ENCODE measurements at places on chromosomes 5 and 9. TPM values are rescaled to one million over a fixed set of nuclear protein-coding genes. Genes with fewer than 3 reads are reported as not detected.

GRCh38 chr5:2185646-2186471 is 303.1 kb upstream of the IRX4 start:
- no peaks in the 10 kb centered on the region for H3K36me3 ChIP-seq
- no peaks in the 10 kb centered on the region for H3K4me1 ChIP-seq
- no peak overlapping the region for H3K4me3 ChIP-seq

GRCh38 chr5:151862811-151863472 is 61.7 kb downstream of the GLRA1 start:
- no peaks in the 10 kb centered on the region for H3K4me1 ChIP-seq
- H3K4me3 ChIP-seq, result no peak overlapping the region
- no peaks in the 10 kb centered on the region for H3K27me3 ChIP-seq
- no peak for DNase-seq

GRCh38 chr9:89538871-89539270 is 41.0 kb upstream of the SEMA4D start:
- peaks cover 10% of the 10 kb centered on the region for H3K4me1 ChIP-seq
- H3K27ac ChIP-seq, result no peak overlapping the region
- no peak overlapping the region for H3K4me3 ChIP-seq
- no peaks in the 10 kb centered on the region for H3K36me3 ChIP-seq
- no peaks in the 10 kb centered on the region for H3K27me3 ChIP-seq

GRCh38 chr5:9547122-9547947 is 1.5 kb upstream of the SEMA5A start:
- no peak for DNase-seq
- peak overlapping the region; percentile 88 for H3K27ac ChIP-seq
- H3K27me3 ChIP-seq, result no peaks in the 10 kb centered on the region
- H3K4me3 ChIP-seq, result peak overlapping the region; percentile 77

GRCh38 chr5:111747337-111747736 is 9.7 kb downstream of the NREP start:
- H3K4me3 ChIP-seq, result no peak overlapping the region
- H3K36me3 ChIP-seq, result no peaks in the 10 kb centered on the region
- peaks cover 30% of the 10 kb centered on the region for H3K4me1 ChIP-seq
- H3K27me3 ChIP-seq, result no peaks in the 10 kb centered on the region
- DNase-seq, result no peak
- H3K27ac ChIP-seq, result no peak overlapping the region

Gene LCN2
- total RNA-seq, result 136 TPM

Gene SPINK7
- total RNA-seq, result 65.3 TPM

Gene ASB6
- total RNA-seq, result 18.9 TPM

Gene PCDHGC3
- 78.3 TPM for total RNA-seq

All from vagina (tissue), 2 donors.